Cortex of kidney (tissue), 1 donor: ENCODE measurements at places on chromosomes 12 and 14.

- no peak for DNase-seq
Observed at GRCh38 chr12:94239332-94239993, 91.1 kb downstream of the PLXNC1 start.

- DNase-seq, result no peak
Observed at GRCh38 chr12:5611162-5611561, 179.3 kb downstream of the NTF3 start.

- DNase-seq, result no peak
Observed at GRCh38 chr12:73240110-73240509, 967.9 kb downstream of the TRHDE start.

DNA sequence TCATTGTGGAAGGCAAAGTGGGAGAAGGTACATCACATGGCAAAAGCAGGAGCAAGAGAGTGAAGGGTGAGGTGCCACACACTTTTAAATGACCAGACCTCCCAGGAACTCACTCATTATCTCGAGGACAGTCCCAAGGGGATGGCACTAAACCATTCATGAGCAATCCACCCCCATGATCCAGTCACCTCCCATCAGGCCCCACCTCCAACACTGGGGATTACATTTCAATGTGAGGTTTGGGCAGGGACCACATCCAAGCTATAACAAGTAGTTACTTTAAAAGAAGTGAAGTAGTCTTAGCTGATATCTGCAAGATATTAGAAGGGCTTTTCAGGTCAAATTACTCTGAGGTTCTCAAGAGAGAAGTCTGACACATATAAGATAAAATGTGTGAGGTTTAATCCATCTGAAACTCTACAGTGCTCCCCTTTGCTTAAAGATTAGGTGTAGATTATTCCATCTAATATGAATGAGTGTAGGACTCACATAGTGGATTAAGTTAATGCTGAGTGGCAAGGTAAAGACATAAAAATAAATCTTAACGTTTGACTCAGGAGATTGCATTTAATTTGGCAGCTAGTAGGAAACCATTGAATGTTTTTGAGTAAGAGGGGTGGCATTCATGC lies 130.8 kb downstream of the TMX1 start:
- no peak for DNase-seq

GRCh38 chr14:56145181-56145769 lies 27.1 kb downstream of the PELI2 start:
- DNase-seq, result no peak

DNA sequence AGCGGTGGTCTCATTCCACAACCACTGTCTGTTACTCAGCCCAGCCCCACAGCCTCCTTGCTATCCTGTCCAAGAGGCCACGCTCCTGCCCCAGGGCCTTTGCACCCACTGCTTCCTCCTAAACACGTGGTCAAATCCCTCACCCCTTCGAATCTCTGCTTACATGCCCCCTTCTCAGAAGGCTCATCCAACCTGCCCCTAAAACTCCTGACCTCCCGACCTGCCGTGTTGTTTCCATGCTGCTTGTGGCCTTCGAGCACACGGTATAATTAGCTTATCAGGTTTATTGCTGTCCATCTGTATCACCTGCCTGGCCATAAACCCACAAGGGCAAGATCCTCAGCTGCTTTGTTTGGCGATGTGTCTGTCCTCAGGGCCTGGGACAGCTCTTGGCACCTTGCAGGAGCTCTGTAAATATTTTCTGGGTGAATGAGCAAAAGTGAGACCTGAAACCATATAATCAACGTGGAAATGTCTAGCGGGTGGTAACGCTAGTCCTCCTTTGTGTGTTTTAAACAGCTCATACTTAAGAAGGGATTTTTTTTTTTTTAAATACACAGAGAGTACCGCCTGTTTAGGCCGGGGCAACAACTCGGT lies 36.0 kb downstream of the SCARB1 start:
- DNase-seq, result no peak

- DNase-seq, result no peak
Observed at GRCh38 chr12:105640761-105641160, 310.3 kb downstream of the C12orf75 start.

- DNase-seq, result no peak
Observed at GRCh38 chr12:96247563-96247962, 53.4 kb downstream of the ELK3 start.

- DNase-seq, result no peak
Observed at GRCh38 chr14:56659964-56660551, 80.5 kb downstream of the TMEM260 start.

- no peak for DNase-seq
Observed at GRCh38 chr14:102182190-102182589, 42.5 kb downstream of the WDR20 start.

DNA sequence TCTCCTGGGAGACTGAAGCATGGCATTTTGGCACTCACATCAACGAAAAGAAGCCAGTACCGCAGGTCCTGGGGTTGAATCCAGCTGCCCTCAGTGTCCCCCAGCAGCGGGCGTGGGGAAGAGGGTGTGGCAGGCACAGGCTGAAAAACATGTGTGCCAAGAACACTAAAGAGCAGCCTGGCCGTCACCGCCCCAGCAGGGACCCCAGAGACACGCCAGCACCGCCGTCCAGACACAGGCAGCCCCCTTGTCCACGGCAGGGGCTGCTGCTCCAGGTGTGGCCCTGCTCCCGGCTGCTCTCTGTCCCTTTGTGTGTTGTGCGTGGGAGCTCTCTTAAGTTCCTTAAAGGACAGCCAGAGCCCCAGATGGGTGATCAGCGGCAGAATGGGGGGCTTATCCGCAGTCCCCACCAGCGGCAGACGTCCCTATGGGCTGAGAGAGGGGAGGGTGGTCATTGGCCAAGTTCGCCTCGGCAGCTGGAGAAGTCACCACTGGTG lies 556 bp downstream of the PHETA1 start:
- DNase-seq, result no peak

- DNase-seq, result no peak
Observed at GRCh38 chr14:89017417-89017816, 193.0 kb downstream of the TTC8 start.

GRCh38 chr12:66033151-66033550 lies 97.4 kb downstream of the LLPH start:
- DNase-seq, result no peak

DNA sequence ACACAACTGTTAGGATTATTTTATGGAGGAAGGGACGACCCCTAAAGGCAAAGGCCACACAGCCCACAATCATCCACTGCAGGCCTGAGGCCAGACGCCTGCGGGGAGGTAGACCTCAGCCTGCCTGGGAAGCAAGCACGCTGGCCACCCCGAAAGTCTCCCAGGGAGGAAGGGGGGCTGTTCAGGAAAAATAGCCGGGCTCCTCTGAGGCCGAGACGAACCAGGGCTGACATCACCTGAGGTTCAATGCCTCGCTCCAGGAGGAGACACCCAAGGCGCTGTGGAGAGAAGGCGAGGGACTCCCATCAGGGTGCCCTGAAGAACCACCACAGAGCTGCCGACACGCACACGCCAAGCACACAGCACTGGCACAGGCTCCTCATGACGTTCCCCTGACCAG lies 127.4 kb downstream of the PIWIL1 start:
- no peak for DNase-seq

DNA sequence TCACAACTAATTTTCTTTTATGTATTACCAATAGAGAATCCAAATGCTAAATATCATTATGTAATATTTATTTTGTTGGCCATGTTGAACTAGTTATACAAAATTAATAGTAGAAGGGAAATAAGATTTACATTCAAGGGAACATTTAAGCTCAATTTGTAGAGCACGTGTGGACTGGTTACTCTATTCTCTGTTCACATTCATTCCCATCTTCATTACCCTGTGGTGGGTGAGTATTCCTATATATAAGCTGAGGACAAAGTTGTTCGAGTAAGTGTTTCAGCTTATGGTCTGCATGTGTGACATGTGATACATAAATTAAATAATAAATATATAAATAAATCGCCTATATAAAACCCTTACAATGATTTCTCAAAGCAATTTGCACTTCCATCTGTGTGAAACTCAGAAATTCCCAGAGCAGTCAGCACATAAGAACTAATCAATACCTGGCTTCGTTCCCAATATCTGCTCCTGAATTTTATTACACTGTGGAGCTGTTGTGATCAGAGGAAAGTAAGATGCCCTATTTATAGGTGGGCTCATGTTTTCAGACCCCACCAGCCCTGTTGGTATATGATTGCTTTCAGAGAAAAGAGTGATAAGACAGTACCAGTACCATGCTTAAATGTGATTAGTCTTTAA lies 308.2 kb upstream of the DCN start:
- DNase-seq, result no peak

- DNase-seq, result no peak
Observed at GRCh38 chr12:112961536-112961935, 16.8 kb upstream of the OAS2 start.

GRCh38 chr14:55583942-55584468 lies 4.0 kb downstream of the KTN1 start:
- DNase-seq, result no peak

GRCh38 chr14:104778694-104779331 lies 16.7 kb downstream of the AKT1 start:
- DNase-seq, result no peak
